Activated CD8-positive, alpha-beta T cell treated with anti-CD3 and anti-CD28 coated beads for 36 hours (primary cell): ENCODE measurements at places on chromosomes 7 and 10.

DNA sequence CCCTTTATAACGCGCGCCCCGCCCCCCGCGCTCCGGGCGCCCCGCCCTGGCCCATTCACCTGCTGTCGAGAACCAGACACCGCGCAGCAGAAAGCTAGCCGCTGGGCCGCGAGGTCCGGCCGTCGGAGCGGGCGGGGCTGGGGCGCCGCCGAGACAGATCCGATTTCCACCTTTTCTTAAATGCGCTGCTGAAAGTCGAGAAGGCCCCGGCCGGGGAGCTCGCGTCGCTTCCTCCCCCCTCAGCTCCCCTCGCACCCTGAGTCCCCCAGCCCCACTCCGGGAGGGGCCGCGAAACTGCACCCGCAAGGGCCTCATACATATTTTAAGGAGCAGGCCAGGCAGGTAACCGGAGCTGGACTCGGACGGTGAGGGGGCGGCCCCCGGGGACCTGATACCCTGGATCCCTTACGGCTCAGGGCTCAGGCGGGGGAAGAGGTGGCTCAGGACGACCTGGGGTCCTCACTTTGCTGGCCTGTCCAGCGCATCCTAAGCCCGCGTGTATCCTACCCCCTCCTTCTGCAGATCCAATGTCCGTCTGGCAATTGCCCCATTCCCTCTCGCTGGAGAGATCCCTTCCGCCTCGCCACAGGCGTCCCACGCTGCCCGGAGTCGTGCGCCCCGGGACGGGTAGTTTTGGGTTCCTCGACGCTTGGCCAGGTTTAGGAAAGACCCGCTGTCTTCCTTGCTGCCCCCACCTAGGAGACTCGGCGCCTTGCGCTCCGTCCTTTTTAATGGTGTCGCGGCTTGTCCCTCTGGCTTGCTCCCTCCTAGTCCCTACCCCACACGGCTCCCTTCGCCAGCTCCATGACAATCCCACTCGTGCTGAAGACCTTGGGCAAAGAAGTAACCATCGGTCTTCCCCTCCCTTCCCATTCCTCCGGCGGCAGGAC lies 170.6 kb downstream of the UBE2H start:
- DNase-seq: no peak

DNA sequence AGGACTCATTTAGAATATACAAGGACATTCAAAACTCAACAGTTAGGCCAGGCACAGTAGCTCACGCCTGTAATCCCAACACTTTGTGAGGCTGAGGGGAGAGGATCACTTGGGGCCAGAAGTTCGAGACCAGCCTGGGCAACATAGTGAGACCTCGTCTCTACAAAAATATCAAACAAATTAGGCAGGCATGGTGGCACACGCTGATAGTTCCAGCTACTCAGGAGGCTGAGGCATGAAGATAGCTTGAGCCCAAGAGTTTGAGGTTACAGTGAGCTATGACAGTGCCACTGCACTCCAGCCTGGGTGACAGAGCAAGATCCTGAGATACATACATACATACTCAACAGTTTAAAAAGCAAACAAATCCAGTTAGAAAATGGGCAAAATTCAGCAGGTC lies 44.9 kb downstream of the GNA12 start:
- DNase-seq: no peak

DNA sequence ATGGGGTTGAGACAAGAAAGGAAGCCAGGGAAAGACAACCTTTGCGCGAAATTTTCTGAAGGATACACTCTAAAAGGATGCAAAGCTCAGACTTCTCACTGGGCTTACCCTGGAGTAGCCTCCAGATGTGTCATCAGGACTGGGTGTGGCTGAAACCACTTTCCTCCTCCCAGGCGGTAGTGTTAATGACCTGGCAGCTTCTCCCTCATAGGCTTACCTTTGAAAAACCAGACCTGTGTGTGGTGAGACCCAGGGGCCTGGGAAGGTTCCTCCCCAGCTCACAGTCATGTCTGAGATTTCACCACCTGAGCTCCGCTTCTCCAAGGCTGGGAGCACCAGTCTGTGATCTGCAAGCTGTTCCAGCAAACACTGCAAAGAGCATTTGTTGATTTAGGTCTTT lies 93.7 kb downstream of the EPC1 start:
- peak; percentile 25 for DNase-seq

DNA sequence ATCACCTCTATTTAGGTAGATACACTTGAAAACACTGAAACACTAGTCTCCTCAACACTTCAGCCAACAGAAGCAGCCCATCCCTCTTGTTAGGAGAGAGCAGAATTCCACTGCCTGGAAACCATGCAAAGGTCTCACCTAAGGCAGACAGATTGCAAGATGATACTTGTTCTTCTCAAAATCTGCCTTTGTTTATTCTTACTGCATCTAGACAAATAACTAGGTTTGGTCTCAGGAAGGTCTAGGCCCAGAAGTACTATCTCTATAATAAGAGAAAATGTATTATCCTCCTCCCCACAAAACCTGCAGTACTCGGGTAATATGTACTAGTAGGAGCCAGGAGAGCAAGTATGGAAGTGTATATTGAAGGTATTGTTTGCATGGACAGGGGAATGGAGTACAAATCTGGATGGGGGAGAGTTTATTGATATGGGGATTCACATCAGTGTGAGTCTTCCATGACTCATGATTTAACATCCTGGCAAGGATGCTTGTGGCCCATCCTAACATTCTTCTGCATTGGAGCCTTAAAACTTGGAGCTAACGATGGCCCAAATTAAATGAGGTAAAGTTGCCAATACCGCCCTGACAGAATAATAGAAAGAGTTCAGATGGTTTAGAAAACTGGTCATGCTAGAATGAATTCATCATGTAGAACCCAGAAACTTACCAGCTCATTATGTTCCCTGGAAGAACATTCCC lies 109.2 kb downstream of the EPC1 start:
- no peak for DNase-seq

GRCh38 chr7:139523199-139523941 lies at the start of gene CLEC2L:
Gene CLEC2L, plus strand, starts transcription at chr7:139523685. Its CDS starts 243 bp downstream, at chr7:139523928.
- DNase-seq: no peak

DNA sequence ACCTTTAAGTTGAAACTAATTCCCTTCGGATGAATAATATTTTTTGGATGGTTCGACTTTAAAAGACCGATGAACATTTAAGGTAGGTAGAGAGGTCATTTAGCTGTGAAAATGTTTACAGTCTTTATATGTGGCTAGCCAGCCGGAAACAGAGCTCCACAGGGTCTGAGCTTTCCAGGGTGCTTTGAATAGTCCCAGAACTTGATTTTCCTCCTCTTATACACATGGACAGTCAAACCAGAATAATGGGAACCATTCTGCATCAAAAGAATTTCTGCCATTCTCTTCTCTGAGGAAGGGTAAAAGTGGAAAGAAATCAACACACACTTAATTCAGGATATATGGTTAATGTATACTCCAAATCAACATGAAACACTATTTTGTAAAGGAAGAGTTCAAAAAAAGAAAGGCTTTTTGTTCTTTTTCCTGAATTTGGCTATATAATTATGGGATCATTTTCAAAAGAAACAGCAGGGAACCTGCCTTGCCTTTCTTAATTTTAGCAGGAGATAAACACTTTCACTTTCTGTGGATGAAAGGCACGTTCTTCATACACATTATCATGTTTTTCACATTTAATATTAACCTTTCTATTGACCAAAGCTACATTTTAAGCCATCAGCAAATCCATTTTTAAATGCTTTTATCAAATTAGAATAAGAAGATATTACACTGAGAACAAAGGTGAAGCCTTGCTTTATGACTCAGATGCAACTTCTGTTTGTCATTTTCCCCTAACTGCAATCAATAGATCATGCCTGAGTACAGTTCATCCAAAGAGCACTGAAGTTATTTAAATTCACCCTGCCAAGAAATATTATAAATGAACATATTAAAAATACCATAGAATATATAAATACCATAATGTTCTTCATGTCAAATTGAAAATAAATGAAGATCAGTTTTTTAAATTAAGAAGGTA lies 307.3 kb downstream of the THSD7A start:
- no peak for DNase-seq

GRCh38 chr10:114276066-114276465 lies 37.0 kb downstream of the VWA2 start:
- no peak for DNase-seq

DNA sequence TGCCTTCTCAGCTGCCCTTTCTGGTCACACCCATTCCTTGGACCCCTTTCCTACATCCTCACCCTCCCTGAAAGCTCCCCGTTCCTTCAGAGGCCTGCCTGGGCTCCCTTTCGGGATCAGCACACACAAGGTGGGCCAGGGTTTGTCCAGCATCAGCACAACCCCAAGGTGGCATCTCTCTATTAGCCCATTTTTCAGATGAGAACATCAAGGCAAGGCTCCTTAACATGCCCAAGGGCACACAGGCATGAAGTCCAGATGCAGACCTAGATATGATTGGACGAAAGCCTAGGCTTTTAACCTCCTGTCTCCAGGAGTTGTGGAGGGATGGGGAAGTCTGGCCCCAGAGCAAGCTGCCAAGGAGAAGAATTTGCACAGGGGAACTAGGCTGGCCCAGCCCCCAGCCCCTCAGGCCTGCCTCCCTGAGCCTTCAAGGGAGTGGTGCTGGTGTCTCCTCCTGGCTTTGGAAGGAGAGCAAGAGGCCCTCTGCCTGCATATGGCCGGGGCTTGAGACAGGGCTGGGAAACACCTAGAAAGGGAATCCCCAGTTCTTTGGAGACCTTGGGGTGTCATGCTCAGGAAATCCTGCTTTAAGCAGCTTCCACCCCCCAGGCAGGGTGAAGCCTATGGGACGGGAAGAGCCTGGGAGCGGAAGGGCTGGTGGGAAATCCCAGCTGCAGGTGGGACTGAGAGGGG lies 9.0 kb upstream of the VSIR start:
- DNase-seq: no peak
